Hematopoietic multipotent progenitor cell treated with erythropoietin and hydrocortisone succinate and interleukin-3 and kit ligand, for 4 days (in vitro differentiated cells): ENCODE measurements at places on chromosomes 3 and 15.

DNA sequence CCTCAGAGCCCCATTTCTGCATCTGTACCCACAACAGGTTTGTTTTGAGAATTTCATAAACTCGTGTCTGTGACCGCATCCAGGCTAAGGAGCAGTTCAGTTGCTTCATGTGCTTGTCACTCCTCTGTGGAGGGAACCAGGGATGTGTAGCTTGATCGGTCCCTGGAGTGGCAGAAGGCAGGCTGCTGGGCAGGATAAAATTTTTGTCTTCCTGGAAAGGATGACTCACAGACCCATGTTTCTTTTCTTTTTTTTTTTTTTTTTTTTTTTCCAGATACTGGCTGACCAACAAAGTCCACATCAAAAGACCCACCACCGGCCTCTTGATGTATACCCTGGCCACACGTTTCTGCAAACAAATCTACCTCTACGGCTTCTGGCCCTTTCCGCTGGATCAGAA lies 70.1 kb downstream of the ST8SIA2 start:
- DNase-seq, result peak; percentile 3

- no peak for DNase-seq
Observed at GRCh38 chr3:30680789-30681648, 74.6 kb downstream of the TGFBR2 start.

DNA sequence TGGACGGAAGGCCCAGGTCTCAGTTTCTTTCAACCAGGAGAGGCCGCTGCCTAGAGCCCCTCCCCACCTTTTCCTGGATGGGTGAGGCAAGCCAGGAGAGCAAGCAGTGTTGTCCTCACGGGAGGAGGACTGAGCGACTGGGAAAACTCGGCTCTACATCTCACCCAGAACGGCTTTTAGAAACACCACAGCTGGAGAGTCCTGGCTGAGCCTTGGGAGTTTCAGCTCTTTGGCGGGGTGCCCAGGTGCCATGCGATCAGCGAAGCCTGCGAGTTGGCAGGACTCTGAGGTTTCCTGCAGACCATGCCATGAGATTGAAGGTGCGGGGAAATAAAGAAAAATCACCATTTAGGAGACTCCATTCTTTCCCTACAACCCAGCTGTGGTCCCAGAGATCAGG lies 26.0 kb downstream of the PPCDC start:
- DNase-seq, result peak; percentile 55

DNA sequence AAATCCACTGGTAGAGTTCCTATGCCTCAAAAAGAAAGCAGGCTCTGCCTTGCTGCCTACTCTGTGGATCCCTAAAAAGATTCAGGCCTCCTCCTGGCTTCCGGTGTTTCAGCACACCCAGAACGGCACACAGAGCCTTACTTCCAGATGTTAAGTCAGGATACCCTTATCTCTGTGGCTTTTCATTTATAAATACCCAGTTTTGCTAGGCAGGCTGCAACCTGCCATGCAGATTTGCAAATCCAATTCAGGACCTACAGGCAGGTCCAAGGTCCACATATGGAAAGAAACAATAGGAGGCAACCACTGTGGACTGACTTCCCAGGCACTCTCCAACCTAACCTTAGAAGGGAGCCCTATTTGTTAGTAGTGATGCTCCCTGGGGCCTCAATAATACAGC lies 30.7 kb downstream of the EFL1 start:
- DNase-seq, result peak; percentile 74

- DNase-seq, result peak; percentile 85
Observed at GRCh38 chr15:31327669-31328427, 1.2 kb downstream of the KLF13 start.

- peak; percentile 55 for DNase-seq
Observed at GRCh38 chr3:168511428-168512014, 415.8 kb upstream of the GOLIM4 start.

DNA sequence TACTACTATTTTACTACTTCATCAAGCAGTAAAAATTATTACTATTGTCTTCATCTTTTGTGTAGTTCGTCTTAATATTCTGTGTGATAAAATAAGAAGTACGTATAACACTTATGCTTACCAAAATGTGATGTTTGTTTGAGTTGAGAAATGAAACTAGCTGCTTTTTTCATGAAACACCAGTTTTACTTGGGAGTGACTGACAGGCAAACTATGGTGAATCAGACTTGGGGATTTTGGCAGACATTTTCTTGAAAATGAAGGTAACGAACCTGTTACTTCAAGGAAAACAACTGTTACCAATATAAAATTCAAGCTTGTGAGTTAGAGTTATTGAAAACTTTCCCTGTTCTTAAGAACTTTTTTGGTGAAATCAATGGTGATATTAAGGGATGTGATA lies 10.3 kb downstream of the U2SURP start:
- DNase-seq, result no peak

- DNase-seq, result peak; percentile 45
Observed at GRCh38 chr3:141881702-141882101, 5.3 kb downstream of the ATP1B3 start.

- no peak for DNase-seq
Observed at GRCh38 chr3:126541628-126542339, 16.9 kb downstream of the C3orf22 start.

- no peak for DNase-seq
Observed at GRCh38 chr3:25872200-25872877, 82.4 kb downstream of the OXSM start.

GRCh38 chr3:149273096-149273751 lies 51.6 kb upstream of the CP start:
- DNase-seq, result peak; percentile 89

- DNase-seq, result no peak
Observed at GRCh38 chr3:134255404-134255803, 4.7 kb upstream of the RYK start.

DNA sequence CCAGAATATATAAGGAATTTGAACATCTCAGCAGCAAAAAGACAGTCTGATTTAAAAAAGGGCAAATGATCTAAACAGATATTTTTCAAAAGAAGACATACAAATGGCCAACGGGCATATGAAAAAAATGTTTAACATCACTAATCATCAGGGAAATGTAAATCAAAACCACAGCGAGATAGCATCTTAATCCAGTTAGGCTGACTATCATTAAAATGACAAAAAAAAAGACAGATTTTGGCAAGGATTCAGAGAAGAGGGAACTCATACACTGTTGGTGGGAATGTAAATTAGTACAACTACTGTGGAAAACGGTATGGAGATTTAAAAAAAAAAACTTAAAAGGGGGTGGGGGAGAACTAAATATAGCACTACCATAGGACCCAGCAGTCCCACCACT lies 47.9 kb downstream of the RNF13 start:
- no peak for DNase-seq

DNA sequence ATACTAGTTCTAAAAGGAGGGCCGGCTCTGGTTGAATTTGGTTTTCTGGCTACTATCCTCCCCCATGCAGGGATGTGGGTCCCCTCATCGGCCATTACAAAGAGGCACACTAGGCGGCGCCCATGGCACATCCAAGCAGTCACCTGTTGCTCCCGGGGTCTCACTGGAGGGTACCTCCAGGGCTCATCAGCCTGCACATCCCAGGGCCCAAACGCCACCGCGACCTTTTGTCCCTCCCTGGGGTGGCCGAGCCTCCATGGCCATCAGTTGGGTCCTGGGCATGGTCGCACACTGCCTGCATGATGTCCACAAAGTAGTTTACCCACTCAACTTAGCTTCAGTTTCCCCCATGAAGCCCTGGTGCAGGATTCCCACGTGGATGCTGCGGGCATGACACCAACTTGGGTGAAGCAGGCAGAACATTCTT lies 28.3 kb downstream of the IDH3A start:
- peak; percentile 63 for DNase-seq

- peak; percentile 92 for DNase-seq
Observed at GRCh38 chr3:127860211-127860696, 37.9 kb upstream of the MGLL start.

DNA sequence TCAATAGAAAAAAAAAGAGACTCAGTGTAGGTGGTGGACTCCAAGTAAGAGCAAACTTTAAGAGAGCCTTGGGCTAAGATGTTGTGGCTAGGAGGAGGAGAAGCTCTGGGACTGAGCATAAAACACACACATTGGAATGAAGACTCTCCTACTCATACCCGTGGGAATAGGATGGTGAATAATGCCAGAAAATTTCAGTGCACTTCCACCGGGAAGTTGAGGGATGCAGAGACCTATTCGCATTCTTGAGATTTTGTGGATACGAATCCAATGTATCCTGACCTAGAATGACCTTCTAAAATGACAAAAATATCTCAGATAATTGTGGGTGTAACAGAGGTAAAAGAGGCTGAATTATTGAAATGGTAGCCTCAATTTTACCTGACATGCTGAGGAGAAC lies 388.7 kb upstream of the SGO1 start:
- no peak for DNase-seq

DNA sequence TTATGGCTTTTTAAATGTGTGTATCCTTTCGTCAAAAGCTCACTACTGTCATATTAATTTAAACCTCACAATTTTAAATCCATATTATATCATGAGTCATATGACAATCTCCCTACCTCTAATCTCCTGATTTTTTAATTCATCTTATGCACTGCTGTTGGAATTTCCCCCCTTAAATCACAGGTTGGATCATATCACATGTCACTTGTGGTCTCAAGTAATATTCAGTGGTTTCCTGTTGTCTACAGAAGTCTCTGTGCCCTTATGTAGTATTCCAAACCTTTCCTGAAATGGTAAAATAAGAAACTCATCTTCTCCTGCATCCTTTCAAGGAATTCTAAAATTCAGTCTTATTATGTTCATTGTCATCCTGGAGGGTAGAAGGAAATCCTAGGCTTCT lies 116.0 kb upstream of the CBLB start:
- no peak for DNase-seq

DNA sequence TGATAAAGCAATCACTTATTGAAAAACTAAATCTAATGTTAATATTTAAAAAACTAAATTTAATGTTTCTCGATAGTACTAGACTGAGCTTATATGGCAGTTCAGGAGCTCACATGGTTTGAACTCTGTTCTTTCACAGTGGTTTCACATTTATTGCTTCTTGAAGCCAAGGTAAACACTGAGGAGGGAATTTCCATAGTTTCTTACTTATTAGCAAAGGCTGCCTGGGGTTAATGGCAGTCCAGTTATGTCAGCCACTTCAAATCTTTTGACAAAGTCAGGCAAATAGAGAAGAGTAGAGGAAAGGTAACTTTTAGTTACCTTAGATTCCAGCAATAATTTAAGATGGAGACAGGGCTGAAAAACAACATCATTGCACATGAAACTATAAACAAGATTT lies 831.5 kb downstream of the ROBO2 start:
- DNase-seq, result no peak

DNA sequence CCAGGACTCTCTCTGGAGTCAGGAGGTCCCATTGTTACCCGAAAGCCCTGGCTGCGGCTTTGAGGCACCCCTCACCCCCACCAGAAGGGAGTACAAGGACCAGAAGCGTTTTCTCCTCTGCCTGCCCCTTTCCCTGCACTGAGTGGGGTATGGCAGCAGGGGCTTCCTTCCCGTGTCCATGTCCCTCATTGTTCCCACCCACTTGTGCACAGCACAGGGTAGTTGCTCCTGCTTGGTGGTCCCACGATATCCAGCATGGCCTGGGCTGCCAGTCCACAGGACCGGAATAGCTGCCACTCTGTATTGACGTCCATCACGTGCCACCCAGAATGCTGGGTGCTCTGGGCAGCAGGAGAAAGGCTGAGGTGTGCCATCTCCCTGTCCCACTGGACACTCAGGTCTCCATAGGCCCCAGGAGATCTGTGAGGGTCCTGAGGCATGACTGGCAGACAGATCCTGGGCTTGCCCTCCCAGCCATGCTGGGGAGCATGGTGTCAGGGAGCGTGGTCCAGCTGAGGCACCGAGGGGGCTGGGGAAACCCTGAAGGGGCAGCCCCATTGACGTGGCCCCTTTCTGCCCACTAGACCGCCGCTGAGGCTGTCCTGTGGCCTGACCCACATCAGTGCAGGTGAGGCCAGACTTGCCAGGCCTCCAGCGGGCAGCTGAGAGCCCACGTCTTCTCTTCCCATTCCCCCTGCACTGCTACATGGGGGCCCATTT lies 45.3 kb upstream of the SEC22A start:
- no peak for DNase-seq

DNA sequence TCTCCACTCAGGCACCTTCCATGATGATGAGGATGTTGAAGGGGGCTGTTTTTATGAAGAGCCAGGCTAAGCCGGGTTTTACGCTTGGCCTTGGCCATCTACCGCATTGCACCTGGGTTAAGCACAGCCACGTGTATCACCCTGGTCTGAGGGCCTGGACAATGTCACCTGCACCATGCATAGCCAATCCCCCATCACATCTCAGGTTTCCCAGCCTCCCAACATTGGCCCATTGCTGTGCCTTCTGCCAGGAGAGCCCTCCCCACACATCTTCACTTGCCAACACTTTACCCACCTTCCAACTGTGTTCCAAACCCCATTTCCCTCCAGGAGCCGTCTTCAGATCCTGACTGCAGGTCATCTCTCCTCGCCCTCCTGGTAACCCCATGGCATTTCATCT lies 135.3 kb upstream of the ABHD17C start:
- DNase-seq, result no peak

DNA sequence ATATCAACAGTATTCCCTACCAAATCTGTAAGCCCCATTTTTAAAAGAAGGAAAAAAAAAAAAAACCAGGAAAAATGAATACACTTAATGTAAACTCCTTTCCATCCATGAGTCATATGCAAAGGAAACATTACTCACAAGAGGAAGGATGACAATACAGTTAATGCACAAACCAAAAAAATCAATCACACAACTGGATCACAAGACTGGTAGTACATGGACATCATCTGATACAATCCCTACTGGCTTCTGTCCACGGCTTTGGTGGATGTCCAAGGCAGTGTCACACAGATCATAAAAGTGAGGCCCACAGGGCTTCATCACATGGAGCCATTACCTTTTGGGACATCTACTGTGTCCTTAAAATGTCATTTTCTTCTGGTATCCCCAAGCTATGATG lies 44.0 kb downstream of the SUCLG2 start:
- DNase-seq, result no peak

- DNase-seq, result peak; percentile 81
Observed at GRCh38 chr3:185280572-185281365, 26.9 kb upstream of the EHHADH start.

GRCh38 chr3:152330559-152330958 lies 61.8 kb downstream of the MBNL1 start:
- DNase-seq, result peak; percentile 73
